ENCODE measurements at places on chromosomes 12 and 14.
A peak's percentile ranks its signal among the peaks of the same experiment; 100 is the strongest.

DNA sequence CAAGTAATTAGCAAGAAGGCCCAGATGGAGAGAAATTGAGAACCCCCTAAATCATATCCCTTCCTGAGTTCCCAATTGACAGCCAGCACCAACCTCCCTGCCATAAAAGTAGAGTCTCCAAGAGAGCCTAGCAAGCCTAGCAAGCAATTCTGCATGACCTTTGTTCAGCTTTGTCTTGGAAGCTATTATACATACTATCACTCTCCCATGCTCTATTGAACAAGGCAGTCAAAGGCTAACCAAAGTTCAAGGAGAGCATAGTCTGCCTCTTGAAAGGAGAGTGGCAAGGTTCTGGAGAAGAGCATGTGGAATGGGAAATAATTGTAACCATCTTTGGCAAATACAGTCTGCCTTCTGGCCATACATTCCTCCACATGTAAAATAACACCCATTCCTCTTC is 7.8 kb downstream of the ACOT4 start:
- DNase-seq: no peak

GRCh38 chr12:27555925-27556778 is 32.1 kb downstream of the PPFIBP1 start:
- DNase-seq: no peak

- no peak for DNase-seq
Measured at GRCh38 chr12:93784339-93785086, 107.3 kb downstream of the CRADD start.

- no peak for DNase-seq
Measured at GRCh38 chr12:6552140-6552551, 3.7 kb downstream of the IFFO1 start.

DNA sequence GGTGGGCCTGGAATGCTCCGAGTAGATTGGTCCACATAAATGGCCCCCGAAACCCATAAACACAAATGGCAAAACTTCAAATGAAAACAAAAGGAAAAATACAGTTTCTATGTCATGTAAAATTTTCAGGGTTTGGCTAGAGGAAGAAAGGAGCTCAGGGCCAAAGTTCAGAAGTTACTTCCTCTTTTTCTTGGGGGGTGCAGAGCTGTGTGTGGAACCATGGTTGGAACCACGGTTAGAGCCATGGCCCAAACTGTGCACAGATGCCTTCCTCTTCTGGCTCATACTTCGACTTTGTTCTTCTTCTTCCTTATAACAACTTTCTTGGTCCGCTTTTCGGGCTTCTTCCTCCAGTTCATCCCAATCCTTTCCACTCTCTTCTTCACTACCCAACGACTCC is 51.7 kb downstream of the MGST1 start:
- DNase-seq: no peak

- DNase-seq: no peak
Measured at GRCh38 chr12:5066251-5066650, 22.6 kb downstream of the KCNA5 start.

GRCh38 chr12:105142259-105142658 is 34.7 kb downstream of the WASHC4 start:
- no peak for DNase-seq

- no peak for DNase-seq
Measured at GRCh38 chr12:63955831-63956666, 111.5 kb downstream of the SRGAP1 start.

- DNase-seq: no peak
Measured at GRCh38 chr14:73125746-73126145, 10.6 kb upstream of the PSEN1 start.

- no peak for DNase-seq
Measured at GRCh38 chr12:6965714-6966113, 4.8 kb downstream of the PHB2 start.

GRCh38 chr12:121424624-121424975 is 24.7 kb downstream of the RNF34 start:
- no peak for DNase-seq

- no peak for DNase-seq
Measured at GRCh38 chr12:85322715-85323114, 42.7 kb downstream of the ALX1 start.

GRCh38 chr12:12072064-12072760 is 1.5 kb downstream of the BCL2L14 start:
- DNase-seq: no peak

- no peak for DNase-seq
Measured at GRCh38 chr12:125549171-125549570, 483.9 kb downstream of the AACS start.

GRCh38 chr14:81122326-81122725 is 98.4 kb downstream of the GTF2A1 start:
- DNase-seq: no peak

DNA sequence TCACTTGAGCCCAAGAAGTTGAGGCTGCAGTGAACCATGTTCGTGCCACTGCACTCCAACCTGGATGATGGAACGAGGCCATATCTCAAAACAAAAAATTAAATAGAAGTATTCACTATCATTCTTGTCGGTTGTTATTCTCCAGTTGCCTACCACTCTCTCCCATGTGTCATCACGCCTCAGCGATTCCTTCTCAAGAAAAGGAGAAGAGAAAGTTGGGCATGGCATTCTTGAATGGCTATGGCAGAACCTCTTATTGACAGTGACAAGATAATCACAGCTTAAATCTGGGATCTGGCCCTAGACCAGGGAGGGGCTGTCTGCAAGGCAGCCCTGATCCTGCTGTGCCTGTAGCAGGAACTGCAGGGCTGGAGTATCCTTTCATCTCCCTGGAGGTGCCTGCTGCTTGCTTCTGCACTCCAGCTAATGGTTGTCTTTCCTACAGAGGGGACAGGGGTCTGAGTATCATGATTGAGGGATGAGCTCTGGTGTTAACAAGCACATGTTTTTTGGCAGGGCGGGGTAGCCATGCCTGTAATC is 12.8 kb upstream of the MLEC start:
- no peak for DNase-seq

DNA sequence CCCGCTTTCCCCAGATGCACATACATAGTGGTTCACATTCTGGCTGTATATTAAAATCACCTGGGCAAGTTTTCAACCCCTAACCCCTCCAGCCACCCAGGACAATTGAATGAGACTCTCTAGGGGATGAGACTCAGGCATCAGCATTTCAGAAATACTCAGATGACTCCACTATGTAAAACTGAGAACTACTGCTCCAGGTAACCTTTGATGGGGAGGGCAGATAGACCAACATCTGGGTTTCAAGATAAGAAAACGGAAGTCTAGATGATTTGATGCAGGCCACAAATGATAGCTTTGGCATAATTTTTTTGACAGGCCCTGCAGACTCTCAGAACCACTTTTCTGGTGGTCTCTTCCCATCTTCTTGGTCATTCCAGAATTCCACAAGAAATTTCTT is 341.1 kb downstream of the EMP1 start:
- DNase-seq: no peak

GRCh38 chr14:68880581-68881105 is 87.8 kb upstream of the ZFP36L1 start:
- DNase-seq: no peak

DNA sequence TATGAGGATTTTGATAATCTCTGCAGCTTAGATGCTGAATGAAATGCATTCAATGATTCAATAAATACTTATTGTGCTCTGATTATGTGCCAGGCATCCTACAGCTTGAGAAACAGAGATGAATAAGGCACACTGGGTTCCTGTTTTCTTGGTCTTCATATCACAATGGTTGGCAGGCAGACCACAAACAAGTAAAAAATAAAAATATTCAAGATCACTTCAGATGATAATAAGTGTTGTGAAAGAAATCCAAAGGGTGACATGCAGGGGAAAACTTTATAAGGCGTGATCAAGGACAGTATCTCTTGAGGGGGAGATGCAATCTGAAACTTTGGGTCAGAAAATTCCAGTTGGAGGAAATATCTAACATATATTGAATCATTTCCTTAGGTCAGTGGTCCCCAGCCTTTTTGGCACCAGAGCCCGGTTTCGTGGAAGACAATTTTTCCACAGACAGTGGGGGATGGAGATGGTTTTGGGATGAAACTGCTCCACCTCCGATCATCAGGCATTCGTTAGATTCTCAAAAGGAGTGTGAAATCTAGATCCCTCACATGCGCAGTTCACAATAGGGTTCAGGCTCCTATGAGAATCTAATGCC is 73.7 kb upstream of the RAP1B start:
- no peak for DNase-seq

DNA sequence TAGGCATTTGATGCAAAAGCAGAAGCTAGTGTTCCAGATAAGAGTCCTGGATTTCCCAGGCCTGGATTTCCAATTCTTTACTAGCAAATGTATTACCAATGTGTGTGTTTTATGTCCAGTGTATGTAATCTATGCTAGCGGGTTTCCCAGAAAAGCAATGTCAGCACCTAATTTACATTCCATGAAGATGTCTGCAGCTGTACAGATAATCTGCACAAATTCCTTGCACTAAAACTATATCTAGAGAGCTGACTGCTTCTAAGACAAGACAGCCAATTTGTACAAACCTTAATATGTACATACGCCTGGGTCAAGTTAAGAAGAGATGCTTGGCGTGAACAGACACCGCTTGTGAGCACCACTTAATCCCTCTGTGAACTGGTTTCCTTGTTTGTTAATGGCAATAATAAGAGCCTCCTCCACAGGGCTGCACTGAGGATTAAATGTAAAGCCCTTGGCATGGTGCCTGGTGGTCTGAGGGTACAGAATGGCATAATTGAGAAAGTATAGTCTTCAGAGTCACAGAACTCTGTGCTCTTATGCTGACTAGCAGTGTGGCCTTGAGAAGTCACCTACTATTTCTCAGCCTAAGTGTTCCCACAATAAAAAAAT is 185.6 kb downstream of the EPS8 start:
- peak; percentile 45 for DNase-seq

DNA sequence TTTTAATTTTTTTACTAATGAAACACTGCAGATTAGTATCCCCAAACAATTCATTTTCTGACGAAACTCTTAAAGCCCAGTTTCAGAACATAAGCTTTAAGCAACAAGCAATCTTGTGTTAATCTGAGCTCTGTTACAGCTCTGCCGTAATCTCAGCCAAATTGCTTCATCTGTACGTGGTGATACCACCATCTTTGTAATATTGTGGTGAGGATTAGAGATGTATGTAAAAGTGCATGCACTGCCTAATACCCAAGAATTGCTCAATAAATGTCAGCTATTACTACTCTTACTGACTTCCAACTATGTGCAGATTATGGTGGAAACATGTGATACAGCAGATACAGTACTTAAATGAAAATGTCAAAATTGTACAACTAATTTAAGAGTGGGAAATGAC is 1.8 kb downstream of the AKAP5 start:
- DNase-seq: no peak

GRCh38 chr12:26125400-26126339 is 833 bp upstream of the BHLHE41 start:
- DNase-seq: no peak

- DNase-seq: peak; percentile 44
Measured at GRCh38 chr14:99195602-99196309, 76.2 kb downstream of the BCL11B start.

DNA sequence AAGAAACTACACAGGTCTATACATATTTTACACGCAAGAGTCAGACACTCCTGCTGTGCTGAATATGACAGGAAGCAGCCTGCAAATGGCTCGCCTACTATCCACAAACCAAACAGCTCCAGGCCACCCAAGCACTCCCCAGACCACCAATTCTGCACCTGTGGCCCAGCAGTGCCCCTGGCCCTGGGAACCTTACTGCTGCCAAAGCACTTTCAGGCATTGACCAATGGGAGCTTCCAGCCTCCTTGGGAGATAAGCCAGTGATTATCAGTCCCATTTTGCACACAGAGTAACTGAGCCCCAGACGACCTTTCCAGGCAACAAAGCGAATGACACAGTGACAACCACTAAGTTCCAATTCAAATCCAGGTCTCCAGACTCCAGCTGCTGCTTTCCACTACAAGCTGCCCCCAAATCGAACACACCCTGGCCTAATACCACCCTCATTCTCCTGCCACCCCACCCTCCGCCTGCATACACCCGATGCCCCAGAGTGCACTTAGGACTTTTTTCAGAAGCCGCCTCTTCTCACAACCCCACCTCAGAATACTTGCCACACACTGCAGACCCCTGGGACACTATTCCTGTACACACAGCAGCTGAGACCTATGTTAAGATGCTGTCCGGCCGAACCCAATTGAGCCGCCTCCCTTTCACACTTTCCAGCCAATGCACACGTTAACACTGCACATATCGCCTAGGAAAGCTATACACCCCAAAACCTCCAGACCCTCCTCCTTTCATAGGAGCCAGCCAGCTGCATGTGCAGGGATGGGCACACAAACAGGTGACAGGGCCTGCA is 126.1 kb upstream of the PRMT8 start:
- DNase-seq: no peak
